Naive thymus-derived CD4-positive, alpha-beta T cell (primary cell): ENCODE measurements at places on chromosomes 5 and 9. TPM values are rescaled to one million over a fixed set of nuclear protein-coding genes. Genes with fewer than 3 reads are reported as not detected.

- no peak for DNase-seq
Measured at GRCh38 chr9:76433406-76433805, 25.6 kb upstream of the GCNT1 start.

DNA sequence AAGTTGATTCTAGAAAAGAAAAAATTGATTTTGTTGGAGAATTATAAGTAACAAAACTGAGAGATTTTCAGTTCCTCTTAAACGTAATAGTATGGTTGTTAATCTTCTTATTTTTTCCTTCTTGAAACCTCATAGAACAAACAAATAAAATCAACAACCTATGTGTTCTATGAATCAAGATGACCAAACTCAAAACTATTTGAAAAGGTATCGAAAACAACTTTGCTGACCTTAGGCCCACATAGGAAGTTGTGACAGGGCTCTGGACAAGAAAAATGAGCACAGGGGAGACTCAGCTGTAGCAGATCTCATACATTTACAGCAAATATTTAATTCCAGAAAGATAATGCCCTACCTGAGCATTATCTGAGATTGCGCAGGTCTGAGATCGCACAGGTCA lies 169.4 kb upstream of the CCNH start:
- no peak for DNase-seq

- DNase-seq = no peak
Measured at GRCh38 chr9:94018628-94019027, 63.5 kb upstream of the BARX1 start.

Gene NPR3
- total RNA-seq = 1.4 TPM

DNA sequence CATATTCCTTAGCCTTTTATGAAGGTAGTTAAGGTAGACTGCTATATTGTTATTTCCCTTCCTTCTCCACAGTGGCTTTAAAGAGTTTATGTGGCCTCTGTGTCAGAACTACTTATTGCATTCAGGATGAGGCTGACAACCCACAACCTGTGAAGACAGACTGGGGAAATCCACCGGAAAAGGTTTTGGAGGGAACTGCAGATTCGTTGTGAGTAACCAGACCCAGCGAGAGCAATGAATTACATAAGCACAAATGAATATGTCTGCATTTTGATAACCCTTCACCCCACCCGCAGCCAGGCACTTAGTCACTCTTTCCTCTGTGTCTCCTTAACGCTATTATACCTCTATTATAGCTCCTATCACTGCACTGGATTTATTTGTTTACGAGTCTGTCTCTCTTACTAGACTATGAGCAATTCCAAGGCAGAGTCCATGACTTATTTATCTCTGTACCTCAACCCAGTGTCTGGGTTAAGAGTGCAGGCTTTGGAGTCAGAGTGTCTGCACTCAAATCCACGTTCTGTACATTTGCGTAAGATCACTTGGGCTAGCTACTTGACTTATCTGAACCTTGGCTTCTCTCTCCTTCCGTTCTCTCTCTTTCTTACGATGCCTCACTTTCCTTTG lies 19.2 kb downstream of the KCTD16 start:
- DNase-seq = peak; percentile 86

DNA sequence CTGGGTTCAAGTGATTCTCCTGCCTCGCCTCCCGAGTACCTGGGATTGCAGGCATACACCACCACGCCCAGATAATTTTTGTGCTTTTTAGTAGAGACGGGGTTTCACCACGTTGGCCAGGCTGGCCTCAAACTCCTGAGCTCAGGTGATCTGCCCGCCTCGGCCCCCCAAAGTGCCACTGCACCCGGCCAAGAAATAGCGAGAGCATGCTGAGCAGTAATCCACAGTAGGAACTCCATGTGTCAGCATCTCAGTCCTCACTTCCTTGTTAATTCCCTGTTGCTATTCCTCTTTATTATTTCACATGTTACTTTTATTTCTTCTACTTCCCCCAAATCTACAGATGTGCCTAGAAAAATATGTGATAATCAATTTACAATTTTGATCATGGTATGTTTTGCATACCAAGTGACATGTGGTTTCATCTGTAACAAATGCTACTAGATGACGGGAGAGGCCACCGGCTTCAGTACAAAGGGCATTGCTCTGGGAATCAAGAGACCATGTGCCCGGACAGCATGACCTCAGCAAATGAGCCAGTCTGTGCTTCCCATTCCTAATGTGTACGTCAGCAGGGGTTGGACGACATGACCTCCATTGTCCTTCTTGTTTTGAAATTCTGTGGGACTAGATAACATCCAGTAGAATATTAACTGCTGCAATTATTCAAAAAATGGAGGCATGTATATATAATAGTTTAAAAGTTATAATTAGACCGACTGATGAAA lies 61.6 kb downstream of the FNBP1 start:
- no peak for DNase-seq

- no peak for DNase-seq
Measured at GRCh38 chr5:161804263-161804662, 43.7 kb upstream of the GABRA1 start.

DNA sequence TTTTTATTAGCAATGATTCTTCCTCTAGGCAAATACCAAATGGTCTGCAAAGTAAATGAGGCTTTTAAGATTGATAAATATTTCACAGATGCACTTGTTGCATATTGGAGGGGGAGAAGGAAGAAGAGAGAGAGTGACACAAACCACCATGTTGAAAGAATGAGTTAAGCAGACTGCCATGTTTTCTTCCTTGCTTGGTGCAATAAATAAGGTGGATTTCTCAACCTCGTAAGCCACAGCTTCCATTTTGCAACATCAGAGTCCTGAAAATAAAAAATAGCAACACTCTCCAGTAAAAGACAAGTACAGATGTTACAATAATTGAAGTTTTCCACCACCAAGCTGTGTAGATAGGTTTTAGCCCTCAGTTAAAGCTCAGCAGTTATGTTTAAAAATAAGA lies 202.9 kb downstream of the SGCD start:
- no peak for DNase-seq
